CD8-positive, alpha-beta memory T cell (primary cell): ENCODE measurements at places on chromosomes 7 and 10. TPM values are rescaled to one million over a fixed set of nuclear protein-coding genes. Genes with fewer than 3 reads are reported as not detected.

DNA sequence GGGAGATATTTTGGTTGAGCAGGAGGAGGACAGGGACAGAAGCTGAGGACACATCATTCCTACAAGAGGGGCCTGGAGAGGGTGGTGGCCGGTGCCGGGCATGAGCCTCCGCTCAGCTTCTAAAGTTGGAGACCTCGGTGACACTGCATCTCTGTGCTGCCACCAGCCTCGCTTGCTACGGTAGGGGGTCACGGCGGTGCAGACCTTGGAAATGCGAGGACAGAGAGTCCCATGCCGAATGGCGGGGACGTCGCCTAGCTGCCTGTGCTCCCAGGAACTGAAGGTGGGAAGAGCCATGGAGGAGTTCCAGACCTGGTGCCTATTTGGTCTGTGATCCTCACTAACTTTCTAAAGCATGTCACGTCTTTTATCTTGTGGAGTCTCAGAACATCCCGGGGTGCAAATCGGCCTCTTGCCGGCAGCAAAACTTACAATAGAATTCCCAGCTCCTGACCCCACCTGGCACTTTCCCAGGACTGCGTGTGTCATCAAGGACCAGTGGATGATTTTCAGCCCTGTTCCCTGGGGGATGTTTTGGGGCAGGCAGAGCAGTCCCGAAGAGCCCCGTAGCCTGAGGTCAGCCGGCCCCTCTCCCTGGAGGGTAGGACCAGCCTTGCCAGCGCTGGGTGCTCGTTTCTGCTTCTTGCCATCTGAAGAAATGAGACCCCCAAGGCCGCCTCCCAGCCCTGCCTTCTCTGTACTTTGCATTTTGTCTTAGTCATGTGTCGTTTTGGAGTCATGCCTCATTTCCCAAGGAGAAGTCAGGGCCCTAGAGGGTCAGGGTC, 205.8 kb upstream of the SHH start:
- no peaks in the 10 kb centered on the region for H3K4me1 ChIP-seq
- no peaks in the 10 kb centered on the region for H3K27me3 ChIP-seq
- no peak overlapping the region for H3K4me3 ChIP-seq
- DNase-seq = no peak
- H3K27ac ChIP-seq = no peak overlapping the region

DNA sequence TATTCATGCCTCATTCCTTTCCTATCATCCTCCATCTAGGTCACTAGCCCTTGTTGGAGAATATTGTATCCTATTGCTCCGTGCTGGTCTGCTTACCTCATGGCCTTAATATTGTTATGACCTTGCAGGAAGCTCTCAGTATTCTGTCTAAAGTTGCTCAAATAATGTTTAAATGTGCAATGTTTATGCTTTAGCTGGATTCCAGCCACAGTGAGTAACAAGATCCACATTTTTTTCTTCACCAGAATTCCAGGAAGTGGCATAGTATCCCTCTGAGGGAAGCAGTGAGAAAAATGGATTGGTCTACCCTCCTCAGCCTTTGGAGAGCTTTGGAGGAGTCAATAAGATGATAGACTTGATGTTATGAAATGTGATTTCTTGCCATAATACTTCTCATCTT, 402.6 kb downstream of the NRG3 start:
- DNase-seq = no peak
- no peaks in the 10 kb centered on the region for H3K4me1 ChIP-seq
- H3K36me3 ChIP-seq = no peaks in the 10 kb centered on the region
- no peaks in the 10 kb centered on the region for H3K27me3 ChIP-seq

DNA sequence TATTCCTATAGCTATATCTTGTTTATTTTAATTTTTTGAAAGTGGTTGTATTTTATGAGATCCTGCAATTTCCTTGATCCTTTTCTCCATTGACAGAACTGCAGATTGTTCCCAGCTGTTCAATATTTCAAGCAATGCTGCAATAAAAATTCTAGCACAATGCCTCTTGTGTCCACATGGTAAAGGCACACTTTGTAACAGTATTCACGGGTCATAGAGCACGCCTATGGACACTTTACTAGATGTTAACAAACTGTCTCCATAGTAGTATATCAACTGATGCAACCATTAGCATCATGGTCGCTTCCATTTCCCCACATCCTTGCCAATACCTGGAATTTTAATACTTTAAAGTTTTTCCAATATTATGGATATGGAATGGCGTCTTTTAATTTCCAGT, 123.9 kb upstream of the FZD8 start:
- H3K4me1 ChIP-seq = no peaks in the 10 kb centered on the region
- H3K36me3 ChIP-seq = no peaks in the 10 kb centered on the region
- H3K27ac ChIP-seq = no peak overlapping the region
- H3K27me3 ChIP-seq = no peaks in the 10 kb centered on the region
- no peak for DNase-seq

Gene EPO
- not detected for total RNA-seq

GRCh38 chr10:119483001-119483400, 59.5 kb downstream of the RGS10 start:
- no peak for DNase-seq
- H3K27me3 ChIP-seq = no peaks in the 10 kb centered on the region
- H3K36me3 ChIP-seq = no peaks in the 10 kb centered on the region
- H3K27ac ChIP-seq = no peak overlapping the region
- peaks cover 16% of the 10 kb centered on the region for H3K4me1 ChIP-seq

GRCh38 chr10:76429368-76430060, 998.1 kb downstream of the LRMDA start:
- no peaks in the 10 kb centered on the region for H3K4me1 ChIP-seq
- no peak overlapping the region for H3K4me3 ChIP-seq
- DNase-seq = no peak
- no peaks in the 10 kb centered on the region for H3K27me3 ChIP-seq
- H3K36me3 ChIP-seq = no peaks in the 10 kb centered on the region
- no peak overlapping the region for H3K27ac ChIP-seq

- H3K27me3 ChIP-seq = no peaks in the 10 kb centered on the region
- no peak for DNase-seq
- no peaks in the 10 kb centered on the region for H3K4me1 ChIP-seq
- no peak overlapping the region for H3K4me3 ChIP-seq
Observed at GRCh38 chr7:681551-682307, 44.8 kb upstream of the DNAAF5 start.

GRCh38 chr7:33061282-33061937, 1.2 kb downstream of the NT5C3A start:
- no peaks in the 10 kb centered on the region for H3K36me3 ChIP-seq
- peaks cover 30% of the 10 kb centered on the region for H3K4me1 ChIP-seq
- no peaks in the 10 kb centered on the region for H3K27me3 ChIP-seq

DNA sequence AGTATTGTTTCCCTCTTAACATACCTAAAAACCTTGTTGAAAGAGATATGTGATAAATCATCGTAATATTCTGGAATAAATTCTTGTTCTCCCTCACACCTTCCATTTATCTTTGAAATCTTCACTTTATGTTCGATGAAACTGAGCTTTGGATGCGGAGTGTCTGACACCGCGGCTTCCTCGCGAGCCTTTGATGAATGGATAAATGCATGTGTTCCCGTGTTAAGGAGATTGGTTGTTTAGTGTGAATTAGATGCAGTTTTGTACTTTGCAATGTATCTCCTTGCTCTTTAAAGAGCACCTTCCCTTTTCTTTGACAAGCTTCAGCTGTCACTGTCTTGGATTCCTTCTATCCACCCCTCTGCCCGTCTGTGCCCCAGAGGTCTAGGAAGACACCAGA, 138.1 kb downstream of the DOCK1 start:
- no peak overlapping the region for H3K27ac ChIP-seq
- DNase-seq = no peak
- no peaks in the 10 kb centered on the region for H3K27me3 ChIP-seq
- no peaks in the 10 kb centered on the region for H3K36me3 ChIP-seq

DNA sequence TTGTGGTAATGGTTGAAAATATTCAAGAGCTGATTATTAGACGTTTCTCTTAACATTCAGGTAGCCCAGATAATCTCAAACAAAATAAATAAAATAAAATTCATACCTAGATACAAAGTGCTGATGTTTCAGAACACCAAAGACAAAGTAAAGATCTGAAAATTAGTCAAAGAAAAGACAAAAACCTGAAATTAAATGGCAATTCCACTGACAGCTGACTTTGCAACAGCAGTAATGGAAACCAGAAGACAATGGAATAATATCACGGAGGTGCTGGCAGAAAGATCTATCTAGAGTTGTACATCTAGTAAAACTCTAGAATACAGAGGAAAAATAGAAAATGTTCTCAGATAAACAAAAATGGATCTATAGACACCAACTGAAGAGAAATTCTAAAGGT, 58.0 kb upstream of the IKZF1 start:
- H3K27ac ChIP-seq = no peak overlapping the region
- DNase-seq = no peak
- H3K4me1 ChIP-seq = no peaks in the 10 kb centered on the region
- H3K4me3 ChIP-seq = no peak overlapping the region
- no peaks in the 10 kb centered on the region for H3K27me3 ChIP-seq

DNA sequence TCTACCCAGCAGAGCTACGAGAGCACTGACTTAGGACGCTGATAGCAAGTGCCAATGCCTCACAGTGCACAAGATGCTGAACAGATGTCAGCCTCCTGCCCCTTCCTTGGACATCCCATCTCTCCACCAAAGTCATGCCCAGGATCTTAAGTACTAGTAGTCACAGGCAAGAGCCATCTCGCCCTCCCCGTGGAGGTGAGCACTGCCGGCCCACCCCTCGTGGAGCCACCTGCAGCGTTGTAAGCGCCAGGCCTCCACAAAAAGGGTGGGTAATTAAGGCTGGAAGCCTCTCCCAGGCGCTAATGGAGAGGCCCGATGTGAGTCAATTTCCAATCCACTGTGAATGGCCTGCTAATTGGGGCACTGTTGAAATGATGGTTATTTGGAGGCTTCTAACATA, 156.2 kb downstream of the GRID1 start:
- H3K4me3 ChIP-seq = no peak overlapping the region
- DNase-seq = no peak
- H3K36me3 ChIP-seq = no peaks in the 10 kb centered on the region
- H3K4me1 ChIP-seq = no peaks in the 10 kb centered on the region
- H3K27me3 ChIP-seq = no peaks in the 10 kb centered on the region

DNA sequence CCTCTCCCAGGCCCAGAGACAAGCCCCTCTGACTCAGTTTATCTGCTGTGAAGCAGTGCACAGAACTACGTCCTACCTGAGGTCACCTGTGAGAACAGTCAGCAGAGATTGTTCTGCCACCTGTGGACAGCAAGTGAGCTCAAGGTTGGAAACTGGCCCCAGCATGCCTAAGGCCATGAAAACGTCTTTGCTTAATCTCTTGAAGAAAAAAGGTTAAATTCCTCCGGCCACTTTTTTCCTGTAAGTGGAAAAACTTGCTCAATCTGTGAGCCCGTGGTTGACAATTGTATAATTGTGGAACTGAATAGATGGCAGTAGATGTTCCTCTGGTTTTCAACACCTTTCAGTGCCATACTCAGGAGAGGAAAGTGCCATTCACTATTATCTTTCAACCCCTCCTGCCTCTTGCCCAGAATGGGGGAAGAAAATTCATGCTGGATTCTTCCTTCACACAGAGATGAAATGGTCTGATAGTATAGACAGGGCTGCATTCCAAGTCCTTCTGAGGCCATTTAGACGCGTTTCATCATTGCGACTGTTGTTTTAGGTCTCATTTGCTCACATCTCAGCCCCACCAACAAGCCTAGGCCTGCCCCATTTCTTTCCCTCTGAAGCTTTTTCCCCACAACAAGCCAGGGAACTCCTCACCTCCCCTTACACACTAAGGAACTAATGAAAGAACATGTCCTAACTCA, 292.9 kb downstream of the FZD1 start:
- DNase-seq = no peak
- no peaks in the 10 kb centered on the region for H3K27me3 ChIP-seq
- H3K4me1 ChIP-seq = no peaks in the 10 kb centered on the region
